ENCODE measurements at places on chromosomes 2 and 18.

GRCh38 chr2:73069041-73069854 is 2.3 kb downstream of the SFXN5 start:
- peak; percentile 82 for DNase-seq

DNA sequence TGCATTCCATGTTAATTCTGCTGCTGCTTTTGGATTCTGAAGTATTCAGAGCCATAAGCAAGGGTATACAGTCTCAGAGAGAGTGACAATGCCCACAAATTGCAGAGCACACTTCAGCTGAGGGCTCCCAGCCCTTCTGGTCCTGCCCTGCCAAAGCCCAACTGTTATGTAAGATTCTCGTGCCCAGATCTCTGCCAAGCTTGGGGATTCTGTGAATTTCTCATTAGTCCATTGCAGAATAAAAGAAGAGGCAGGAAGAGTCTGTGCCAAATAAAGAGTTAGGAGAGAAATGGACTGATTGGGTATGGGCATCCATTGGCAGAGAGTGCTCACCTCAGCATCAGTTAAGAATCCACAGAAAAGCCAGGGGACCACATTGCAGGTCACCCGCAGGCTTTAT is 112.0 kb upstream of the PNPT1 start:
- DNase-seq, result no peak

- DNase-seq, result no peak
These were observed 693.4 kb upstream of the TMEFF2 start for GRCh38 chr2:192888109-192888508.

DNA sequence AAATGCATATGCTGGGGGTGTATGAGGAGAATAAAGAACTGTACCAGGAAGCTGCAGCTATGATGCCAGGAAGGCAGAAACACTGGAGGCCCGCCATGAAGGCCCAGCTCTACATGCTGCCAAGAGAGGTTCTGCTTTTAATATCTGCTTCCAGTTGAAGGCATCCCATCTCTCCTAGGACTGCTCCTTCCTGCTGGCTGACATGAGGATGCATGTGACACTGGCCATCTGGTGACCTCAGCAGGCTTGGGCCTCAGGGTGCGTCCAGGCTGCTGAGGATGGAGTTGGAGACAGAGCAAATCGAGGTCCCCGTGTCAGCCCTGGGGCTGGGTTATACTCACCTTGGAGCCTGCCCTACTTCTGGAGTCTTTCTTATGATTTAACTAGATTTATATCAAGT is 49.0 kb downstream of the PSMG2 start:
- DNase-seq, result no peak

GRCh38 chr18:33277431-33277830 is 163.1 kb downstream of the CCDC178 start:
- DNase-seq, result no peak

GRCh38 chr2:16314001-16314400 is 351.6 kb downstream of the CYRIA start:
- DNase-seq, result no peak

DNA sequence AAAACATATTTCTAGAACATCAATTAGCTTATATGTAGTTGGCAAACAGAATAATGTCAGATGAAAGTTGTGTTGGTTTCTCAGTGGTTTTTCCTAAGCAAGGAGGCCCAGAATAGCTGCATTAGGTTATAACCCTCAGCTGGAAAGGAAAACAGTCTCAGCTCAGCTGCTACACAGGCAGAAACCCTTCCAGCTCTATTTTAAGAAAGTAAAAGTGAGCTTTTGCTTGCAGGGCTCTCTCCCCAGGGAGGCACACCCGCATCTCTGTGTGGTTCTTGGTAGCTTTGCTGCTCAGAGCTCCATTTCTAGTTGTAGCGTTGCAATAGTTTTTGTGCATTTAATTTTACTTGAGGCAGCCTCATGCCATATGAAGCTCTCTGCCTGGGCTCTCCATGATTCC is 54.6 kb downstream of the PIKFYVE start:
- no peak for DNase-seq

GRCh38 chr2:239005586-239005985 is 157.7 kb downstream of the TWIST2 start:
- DNase-seq, result no peak

DNA sequence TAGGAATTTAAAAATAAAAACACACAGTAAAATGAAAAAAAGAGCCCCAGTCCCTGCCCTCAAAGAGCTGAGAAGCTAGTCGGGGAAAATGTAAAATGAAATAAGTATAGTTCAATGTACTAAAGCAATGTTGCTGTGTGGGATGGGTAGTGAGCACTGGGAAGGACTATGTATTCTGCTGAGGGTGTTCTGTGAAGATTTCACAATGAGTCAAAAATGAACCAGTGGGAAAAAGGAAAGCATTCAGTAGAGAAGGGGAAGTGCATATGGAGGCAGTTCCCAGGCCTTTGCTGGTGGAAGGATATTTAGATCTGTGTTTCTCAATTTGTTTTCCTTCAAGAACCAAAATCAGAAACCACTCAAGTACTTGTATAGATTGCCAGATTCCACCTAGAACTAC is 1094.7 kb upstream of the KLHL29 start:
- no peak for DNase-seq
